ENCODE measurements at places on chromosomes 7 and 10. TPM values are rescaled to one million over a fixed set of nuclear protein-coding genes. Genes with fewer than 3 reads are reported as not detected.
A peak's percentile ranks its signal among the peaks of the same experiment; 100 is the strongest.

DNA sequence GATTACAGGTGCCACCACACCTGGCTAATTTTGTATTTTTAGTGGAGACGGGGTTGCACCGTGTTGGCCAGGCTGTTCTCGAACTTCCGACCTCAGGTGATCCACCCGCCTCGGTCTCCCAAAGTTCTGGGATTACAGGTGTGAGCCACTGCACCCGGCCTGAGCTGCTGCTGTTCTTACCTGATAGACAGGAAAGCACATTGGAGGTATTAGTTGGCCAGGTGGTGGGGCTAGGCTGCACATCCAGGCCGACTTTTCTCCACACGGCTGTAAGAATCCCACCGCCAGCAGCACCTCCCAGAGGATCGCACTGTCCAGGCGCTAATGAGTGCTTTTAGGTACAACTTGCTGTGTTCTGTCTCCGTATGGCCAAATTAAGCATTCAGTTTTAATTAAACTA, 112.6 kb downstream of the WDR37 start:
- no peak overlapping the region for H3K27ac ChIP-seq
- no peak overlapping the region for H3K4me3 ChIP-seq
- no peaks in the 10 kb centered on the region for H3K36me3 ChIP-seq
- H3K27me3 ChIP-seq, result peaks cover 6% of the 10 kb centered on the region
- no peaks in the 10 kb centered on the region for H3K4me1 ChIP-seq

GRCh38 chr10:89281606-89282395, 20.0 kb upstream of the IFIT2 start:
- H3K27me3 ChIP-seq, result no peaks in the 10 kb centered on the region
- H3K27ac ChIP-seq, result no peak overlapping the region
- H3K36me3 ChIP-seq, result no peaks in the 10 kb centered on the region
- H3K4me1 ChIP-seq, result peaks cover 9% of the 10 kb centered on the region
- DNase-seq, result no peak

- peak overlapping the region; percentile 82 for H3K27ac ChIP-seq
- no peak for DNase-seq
- no peaks in the 10 kb centered on the region for H3K36me3 ChIP-seq
- H3K27me3 ChIP-seq, result no peaks in the 10 kb centered on the region
- peaks cover 57% of the 10 kb centered on the region for H3K4me1 ChIP-seq
- H3K4me3 ChIP-seq, result no peak overlapping the region
Measured at GRCh38 chr7:55133630-55134358, 115.0 kb downstream of the EGFR start.

DNA sequence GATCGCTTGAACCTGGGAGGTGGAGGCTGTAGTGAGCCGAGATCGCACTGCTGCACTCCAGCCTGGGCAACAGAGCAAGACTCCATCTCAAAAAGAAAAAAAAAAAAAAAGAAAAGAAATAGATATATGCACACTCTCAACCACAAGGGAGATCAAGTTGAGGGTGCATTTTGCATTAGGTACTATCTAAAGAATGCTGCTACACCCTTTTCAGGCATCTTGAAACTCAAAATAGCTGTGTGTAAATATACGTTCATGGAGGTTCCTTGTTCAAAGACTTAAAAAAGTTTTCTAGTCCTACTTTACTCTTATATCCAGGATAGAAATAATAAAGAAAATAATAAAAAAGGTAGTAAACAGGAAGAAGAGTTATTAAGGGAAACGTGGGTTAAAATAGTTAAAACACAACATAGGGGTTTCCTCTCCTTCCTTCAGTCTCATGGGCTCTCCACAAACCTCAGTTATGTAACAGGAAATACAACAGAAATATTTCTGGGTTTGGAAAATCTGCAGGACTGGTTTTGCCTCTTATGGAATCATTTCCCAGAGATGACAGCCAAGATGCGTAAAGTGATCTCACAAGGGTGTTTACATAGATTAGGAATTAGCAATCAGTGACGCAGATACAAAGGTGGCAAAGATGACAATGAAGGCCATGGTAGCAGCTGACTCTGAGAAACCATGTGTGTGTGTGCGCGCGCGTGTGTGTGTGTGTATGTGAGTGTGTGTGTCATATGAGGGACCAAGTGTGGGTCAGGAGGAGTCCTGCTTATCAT, 15.1 kb downstream of the STEAP4 start:
- no peaks in the 10 kb centered on the region for H3K4me1 ChIP-seq
- DNase-seq, result no peak
- H3K27me3 ChIP-seq, result no peaks in the 10 kb centered on the region
- no peak overlapping the region for H3K27ac ChIP-seq

GRCh38 chr10:131880016-131880590, 20.7 kb upstream of the PPP2R2D start:
- H3K27me3 ChIP-seq, result no peaks in the 10 kb centered on the region
- H3K27ac ChIP-seq, result no peak overlapping the region
- no peak for DNase-seq
- no peaks in the 10 kb centered on the region for H3K4me1 ChIP-seq
- no peaks in the 10 kb centered on the region for H3K36me3 ChIP-seq
- H3K4me3 ChIP-seq, result no peak overlapping the region

DNA sequence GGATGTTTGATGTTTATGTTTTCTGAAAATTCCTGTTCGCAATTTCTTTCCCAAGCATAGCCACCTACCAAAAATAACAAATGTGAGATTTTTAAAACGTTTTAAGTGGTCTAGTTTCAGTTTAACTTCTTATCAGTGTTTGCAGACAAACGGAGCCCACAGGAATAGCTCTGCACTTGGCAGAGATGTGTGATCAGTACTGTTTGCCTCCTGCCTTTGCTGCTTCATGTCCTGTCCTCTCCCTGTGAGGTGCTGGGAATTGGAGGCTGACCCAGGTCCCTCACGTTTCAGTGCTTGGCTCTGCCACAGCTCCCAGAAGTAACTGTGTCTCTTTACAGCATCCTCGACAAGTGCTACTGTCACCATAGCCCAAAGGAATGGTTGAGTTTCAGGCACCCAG, 1.2 kb downstream of the UCN3 start:
- H3K36me3 ChIP-seq, result no peaks in the 10 kb centered on the region
- H3K4me3 ChIP-seq, result no peak overlapping the region
- H3K4me1 ChIP-seq, result no peaks in the 10 kb centered on the region
- peaks cover 30% of the 10 kb centered on the region for H3K27me3 ChIP-seq

GRCh38 chr7:142711746-142712616, 37.3 kb upstream of the PRSS1 start:
- no peak for DNase-seq
- no peaks in the 10 kb centered on the region for H3K27me3 ChIP-seq
- peaks cover 7% of the 10 kb centered on the region for H3K4me1 ChIP-seq
- H3K36me3 ChIP-seq, result no peaks in the 10 kb centered on the region
- no peak overlapping the region for H3K4me3 ChIP-seq

- no peaks in the 10 kb centered on the region for H3K4me1 ChIP-seq
- H3K36me3 ChIP-seq, result no peaks in the 10 kb centered on the region
- no peak for DNase-seq
- H3K27ac ChIP-seq, result no peak overlapping the region
- H3K27me3 ChIP-seq, result no peaks in the 10 kb centered on the region
- no peak overlapping the region for H3K4me3 ChIP-seq
Measured at GRCh38 chr10:78619115-78619851, 449.5 kb upstream of the ZMIZ1 start.

DNA sequence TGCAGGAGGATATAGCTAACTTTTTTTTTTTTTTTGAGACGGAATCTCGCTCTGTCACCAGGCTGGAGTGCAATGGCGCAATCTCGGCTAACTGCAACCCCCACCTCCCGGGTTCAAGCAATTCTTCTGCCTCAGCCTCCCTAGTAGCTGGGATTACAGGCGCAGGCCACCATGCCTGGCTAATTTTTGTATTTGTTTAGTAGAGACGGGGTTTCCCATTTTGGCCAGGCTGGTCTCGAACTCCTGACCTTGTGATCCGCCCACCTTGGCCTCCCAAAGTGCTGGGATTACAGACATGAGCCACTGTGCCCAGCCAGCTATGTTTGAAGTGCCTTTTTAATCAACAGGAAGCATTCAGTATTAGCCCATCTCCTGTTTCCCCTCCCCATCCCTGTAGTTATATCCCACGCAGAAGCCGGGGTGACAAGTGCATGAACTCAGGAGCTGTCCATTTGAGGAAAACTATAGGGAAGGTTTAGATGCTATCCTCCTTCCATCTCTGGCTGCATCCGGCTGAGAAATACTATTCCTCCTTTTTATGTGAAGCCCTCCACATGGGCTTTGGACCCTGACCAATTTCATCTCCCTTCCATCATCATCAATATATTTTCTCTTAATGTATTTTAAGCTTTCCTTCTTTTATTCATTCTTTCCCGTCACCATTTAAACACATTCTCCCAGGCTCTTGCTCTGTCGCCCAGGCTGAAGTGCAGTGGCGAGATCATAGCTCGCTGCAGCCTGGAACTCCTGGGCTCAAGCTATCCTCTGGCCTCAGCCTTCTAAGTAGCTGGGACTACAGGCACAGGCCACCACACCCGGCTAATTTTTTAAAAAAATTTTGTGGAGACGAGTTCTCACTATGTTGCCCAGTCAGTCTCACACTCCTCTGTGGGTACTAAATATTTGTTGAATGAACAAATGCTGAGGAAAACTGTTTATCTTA, 1.3 kb upstream of the POT1 start:
- no peaks in the 10 kb centered on the region for H3K27me3 ChIP-seq
- peaks cover 11% of the 10 kb centered on the region for H3K4me1 ChIP-seq
- H3K27ac ChIP-seq, result no peak overlapping the region
- no peak overlapping the region for H3K4me3 ChIP-seq
- DNase-seq, result no peak

GRCh38 chr7:5693529-5693928, 87.9 kb downstream of the RNF216 start:
- peak; percentile 35 for DNase-seq
- no peak overlapping the region for H3K4me3 ChIP-seq
- H3K4me1 ChIP-seq, result peaks cover 86% of the 10 kb centered on the region
- H3K27me3 ChIP-seq, result no peaks in the 10 kb centered on the region

- no peaks in the 10 kb centered on the region for H3K27me3 ChIP-seq
- no peak overlapping the region for H3K4me3 ChIP-seq
- H3K4me1 ChIP-seq, result no peaks in the 10 kb centered on the region
- no peak for DNase-seq
- H3K27ac ChIP-seq, result no peak overlapping the region
Measured at GRCh38 chr10:18294633-18295032, 154.4 kb downstream of the CACNB2 start.

DNA sequence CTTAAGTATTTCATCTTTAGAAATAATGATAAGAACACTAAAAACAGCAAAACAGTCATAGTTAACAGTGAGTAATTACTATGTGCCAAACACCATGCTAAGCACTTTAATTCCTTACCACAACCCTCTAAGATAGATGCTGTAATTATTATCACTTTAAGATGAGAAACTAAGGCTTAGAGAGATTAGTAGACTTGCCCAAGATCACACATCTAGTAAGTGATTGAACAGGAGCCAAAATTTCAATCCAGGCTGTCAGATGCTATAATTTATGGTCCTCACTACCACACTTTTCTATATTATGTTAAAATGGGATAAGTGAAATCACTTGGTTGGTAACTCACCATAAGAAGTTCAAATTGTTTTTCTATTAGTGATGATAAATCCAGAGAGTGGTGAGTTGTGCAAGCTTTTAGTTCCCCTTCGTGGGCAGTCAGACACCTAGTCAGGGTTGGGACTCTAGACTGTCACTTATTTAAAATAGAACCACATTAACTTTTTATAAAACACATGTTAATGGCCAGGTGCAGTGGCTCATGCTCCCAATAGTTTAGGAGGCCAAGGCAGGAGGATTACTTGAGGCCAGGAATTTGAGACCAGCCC, 85.9 kb upstream of the GATA3 start:
- H3K4me1 ChIP-seq, result no peaks in the 10 kb centered on the region
- DNase-seq, result no peak
- H3K4me3 ChIP-seq, result no peak overlapping the region
- H3K27ac ChIP-seq, result no peak overlapping the region

GRCh38 chr10:5723692-5724091, 39.1 kb downstream of the TASOR2 start:
- no peak for DNase-seq
- no peaks in the 10 kb centered on the region for H3K4me1 ChIP-seq
- peaks cover 17% of the 10 kb centered on the region for H3K36me3 ChIP-seq
- H3K27ac ChIP-seq, result no peak overlapping the region
- no peak overlapping the region for H3K4me3 ChIP-seq

GRCh38 chr10:72009425-72010081, 45.4 kb downstream of the CHST3 start:
- peak; percentile 86 for DNase-seq
- H3K36me3 ChIP-seq, result no peaks in the 10 kb centered on the region
- H3K27ac ChIP-seq, result peak overlapping the region; percentile 89
- H3K27me3 ChIP-seq, result no peaks in the 10 kb centered on the region
- H3K4me3 ChIP-seq, result peak overlapping the region; percentile 5

DNA sequence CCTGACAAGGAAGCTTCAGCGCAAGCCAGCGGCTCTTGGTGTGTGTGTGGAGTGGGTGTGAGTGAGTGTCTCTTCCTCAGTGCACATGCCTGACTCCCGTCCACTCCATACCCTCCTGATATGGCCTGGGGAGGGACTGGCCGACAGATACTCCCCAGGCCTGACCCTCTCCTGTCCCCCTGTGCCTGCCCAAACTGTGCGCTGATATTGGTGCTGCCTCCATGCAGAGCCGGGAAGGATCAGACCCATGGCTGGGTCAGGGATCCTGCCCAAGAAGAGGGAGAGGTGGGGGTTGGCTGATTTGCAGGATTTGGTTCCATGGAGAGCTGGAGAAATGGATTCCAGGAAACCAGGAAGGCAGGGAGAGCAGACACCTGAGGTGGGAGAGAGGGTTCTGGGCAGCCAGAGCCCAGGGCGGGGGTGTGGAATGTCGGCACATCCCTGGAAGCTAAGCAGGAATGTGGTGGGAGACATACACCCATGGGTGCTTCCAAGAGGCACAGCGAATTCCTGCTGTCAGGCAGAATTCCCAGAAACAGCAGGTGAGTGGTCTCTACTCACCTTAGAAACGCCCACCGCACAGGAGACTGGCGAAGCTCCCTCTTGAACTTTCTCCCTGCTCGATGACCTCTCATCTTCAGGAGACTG, 6.3 kb downstream of the CALML5 start:
- no peak for DNase-seq
- no peaks in the 10 kb centered on the region for H3K27me3 ChIP-seq
- no peak overlapping the region for H3K4me3 ChIP-seq
- H3K27ac ChIP-seq, result no peak overlapping the region
- H3K4me1 ChIP-seq, result no peaks in the 10 kb centered on the region

GRCh38 chr7:152663148-152663740, 12.7 kb downstream of the XRCC2 start:
- no peaks in the 10 kb centered on the region for H3K36me3 ChIP-seq
- no peak overlapping the region for H3K27ac ChIP-seq
- no peaks in the 10 kb centered on the region for H3K27me3 ChIP-seq
- peaks cover 9% of the 10 kb centered on the region for H3K4me1 ChIP-seq
- H3K4me3 ChIP-seq, result no peak overlapping the region

GRCh38 chr7:7943951-7944350, 24.6 kb upstream of the GLCCI1 start:
- no peaks in the 10 kb centered on the region for H3K27me3 ChIP-seq
- H3K4me3 ChIP-seq, result no peak overlapping the region
- H3K27ac ChIP-seq, result no peak overlapping the region

- H3K36me3 ChIP-seq, result no peaks in the 10 kb centered on the region
- H3K27me3 ChIP-seq, result no peaks in the 10 kb centered on the region
- no peaks in the 10 kb centered on the region for H3K4me1 ChIP-seq
Measured at GRCh38 chr10:22704942-22705341, 9.4 kb downstream of the PIP4K2A start.

GRCh38 chr10:3737864-3738263, 47.1 kb downstream of the KLF6 start:
- H3K36me3 ChIP-seq, result no peaks in the 10 kb centered on the region
- no peak overlapping the region for H3K27ac ChIP-seq
- no peak overlapping the region for H3K4me3 ChIP-seq
- peaks cover 3% of the 10 kb centered on the region for H3K4me1 ChIP-seq
- DNase-seq, result no peak
- no peaks in the 10 kb centered on the region for H3K27me3 ChIP-seq

The ZEB1 gene
- total RNA-seq, result 128 TPM

The MUC12 gene
- not detected for total RNA-seq

The FAM25G gene
- not detected for total RNA-seq

The AS3MT gene
- 5.6 TPM for total RNA-seq

The UPK3B gene
- 0.22 TPM for total RNA-seq

The RPP38 gene
- total RNA-seq, result 13.2 TPM

The HYAL4 gene
- 8.2 TPM for total RNA-seq

The C7orf33 gene
- total RNA-seq, result not detected

The IQUB gene
- 0.26 TPM for total RNA-seq
